ENCODE measurements at places on chromosomes 3 and 15.

DNA sequence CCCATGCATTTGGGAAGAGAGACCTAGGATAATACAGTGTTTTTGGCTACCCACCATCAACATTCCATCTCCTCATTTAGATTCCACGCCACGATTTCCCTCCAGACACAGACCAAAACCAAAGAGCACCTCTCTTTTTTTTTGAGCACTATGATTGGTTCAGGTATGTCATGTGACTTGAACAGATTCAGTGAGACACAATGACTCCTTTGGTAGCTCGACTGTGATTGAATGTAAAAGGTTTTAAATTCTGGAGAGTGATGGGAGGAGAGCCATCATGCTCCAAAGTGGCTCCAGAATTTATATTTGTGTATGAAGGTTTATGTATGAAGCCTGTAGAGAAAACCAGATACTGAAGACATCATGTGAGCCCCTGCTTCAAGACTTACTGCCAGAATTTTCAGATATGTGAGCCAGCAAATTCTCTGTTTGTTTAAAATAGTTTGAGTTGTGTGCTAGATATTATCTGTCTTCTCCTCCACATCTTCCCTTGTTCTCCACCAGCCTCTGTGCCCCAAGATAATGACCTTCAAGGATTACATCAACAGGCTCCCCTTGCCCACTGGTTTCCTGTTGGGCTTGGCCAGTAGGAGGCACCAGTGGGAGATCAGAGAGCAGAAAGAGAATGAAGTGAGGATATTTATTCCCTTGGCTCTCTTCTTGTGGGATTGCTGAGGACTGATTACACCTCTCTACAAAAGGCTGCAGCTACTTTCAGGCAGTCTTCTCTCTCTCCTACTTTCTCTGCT is 12.5 kb downstream of the MYD88 start:
- DNase-seq = no peak

DNA sequence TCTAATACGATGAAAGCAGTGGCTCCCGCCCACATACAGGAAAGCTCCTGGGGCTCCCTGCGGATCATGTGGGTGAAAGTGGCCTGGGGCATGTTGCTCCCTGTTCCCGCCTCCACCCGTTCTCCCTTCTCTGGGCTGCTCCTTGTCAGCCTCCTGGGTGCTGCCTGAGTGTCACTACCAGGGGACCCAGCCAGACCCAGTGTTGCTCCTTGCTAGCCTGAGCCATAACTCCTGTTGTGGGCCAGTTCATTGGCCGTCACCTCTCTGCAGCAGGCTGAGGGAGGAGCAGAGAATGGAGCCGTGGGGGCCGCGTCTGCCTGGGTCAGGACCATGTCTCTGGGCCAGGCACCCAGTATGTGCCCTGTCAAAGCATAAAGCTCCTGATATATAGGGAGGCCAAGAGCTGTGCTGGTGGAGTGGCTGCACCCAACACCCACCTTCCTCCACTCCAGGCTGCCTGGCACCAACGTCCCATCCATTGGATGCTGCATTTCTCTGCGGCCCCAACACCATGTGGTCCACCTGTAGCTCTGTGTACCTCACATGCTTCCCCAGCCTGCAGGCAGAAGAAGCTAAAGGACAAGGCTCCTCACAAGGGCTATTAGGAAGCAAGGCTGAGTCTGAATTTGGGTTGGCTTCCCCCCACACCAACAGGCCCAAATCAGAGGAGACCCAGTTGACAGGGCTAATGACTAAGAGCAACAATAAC is 40.5 kb downstream of the KLF13 start:
- no peak for DNase-seq

DNA sequence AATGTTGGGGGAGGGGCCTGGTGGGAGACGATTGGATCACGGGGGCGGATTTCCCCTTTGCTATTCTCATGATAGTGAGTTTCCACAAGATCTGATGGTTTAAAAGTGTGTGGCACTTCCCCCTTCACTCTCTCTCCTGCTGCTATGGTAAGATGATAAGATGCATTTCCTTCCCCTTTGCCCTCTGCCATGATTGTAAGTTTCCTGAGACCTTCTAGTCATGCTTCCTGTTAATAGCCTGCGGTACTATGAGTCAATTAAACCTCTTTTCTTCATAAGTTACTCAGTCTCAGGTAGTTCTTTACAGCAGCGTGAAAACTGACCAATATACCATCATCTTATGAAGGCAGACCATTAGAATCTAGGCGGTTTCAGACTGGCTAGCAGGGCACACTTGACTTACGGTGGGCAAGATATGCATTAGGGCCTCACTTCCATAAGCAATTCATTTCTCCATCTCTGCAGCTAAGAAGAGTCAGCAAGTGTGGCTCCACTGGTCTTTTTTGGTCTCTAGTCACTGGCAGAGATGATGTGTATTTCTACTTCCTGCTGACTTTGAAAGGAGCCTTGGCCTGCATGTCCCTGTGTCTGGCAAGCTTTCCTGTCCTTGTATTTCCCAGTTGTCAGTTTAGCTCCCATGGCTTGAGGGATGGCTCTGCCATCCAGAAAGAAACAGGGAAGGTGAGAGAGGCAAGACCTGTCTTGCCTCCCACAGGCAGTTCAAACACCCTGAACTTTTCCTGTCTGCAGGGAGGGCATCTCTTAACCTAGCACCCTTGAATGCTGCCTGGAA is 109.0 kb upstream of the ADAMTS9 start:
- DNase-seq = no peak

GRCh38 chr3:173930251-173930650 is 532.7 kb downstream of the NLGN1 start:
- DNase-seq = no peak

DNA sequence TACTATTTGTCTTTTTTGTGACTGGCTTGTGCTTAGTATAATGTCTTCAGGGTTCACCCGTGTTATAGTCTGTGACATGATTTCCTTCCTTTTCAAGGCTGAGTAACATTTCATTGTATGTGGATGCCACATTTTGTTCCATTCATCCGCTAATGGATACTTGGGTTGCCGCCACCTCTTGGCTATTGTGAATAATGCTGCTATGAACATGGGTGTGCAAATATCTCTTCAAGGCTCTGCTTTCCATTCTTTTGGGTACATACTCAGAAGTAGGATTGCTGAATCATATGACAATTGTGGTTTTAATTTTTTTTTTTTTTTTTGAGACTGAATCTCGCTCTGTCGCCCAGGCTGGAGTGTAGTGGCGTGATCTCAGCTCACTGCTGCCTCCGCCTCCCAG is 15.4 kb downstream of the CRTC3 start:
- DNase-seq = no peak

GRCh38 chr3:195101001-195101583 is 169.9 kb downstream of the XXYLT1 start:
- no peak for DNase-seq

DNA sequence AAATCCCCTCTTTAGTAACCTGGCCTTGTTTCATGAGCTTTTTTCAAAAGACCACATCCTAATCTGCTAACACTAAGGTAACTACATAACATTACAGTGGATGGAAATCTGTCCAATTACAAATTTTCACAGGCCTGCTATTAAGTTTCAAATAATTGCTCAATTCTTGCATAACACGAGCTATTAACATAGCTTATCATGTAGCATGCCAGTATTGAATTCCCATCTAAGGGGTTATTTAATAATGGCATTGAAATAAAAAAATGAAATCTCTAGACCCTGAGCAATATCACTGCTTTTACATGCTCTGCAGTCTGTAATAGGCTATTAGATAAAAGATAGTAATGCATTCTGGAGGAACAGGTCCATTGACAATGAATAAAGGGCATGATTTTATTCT is 748.3 kb upstream of the NECTIN3 start:
- no peak for DNase-seq

DNA sequence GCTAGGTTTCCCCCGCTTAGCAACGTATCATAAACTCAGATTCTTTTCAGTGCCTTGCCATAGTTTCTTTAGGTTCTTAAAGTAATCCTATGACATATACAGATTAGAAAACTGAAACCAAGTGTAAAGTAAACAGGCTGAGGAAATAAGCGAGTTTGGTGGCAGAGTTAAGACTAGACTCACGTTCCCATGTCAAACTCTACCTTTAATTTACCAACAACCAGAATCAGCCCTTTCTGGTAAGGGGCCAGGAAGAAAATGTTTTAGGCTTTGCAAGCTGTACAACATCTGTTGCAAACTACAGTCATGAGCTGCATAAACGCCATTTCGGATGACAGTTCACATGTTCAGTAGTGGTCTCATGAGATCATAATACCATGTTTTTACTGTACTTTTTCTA is 128.0 kb upstream of the PRICKLE2 start:
- peak; percentile 74 for DNase-seq

DNA sequence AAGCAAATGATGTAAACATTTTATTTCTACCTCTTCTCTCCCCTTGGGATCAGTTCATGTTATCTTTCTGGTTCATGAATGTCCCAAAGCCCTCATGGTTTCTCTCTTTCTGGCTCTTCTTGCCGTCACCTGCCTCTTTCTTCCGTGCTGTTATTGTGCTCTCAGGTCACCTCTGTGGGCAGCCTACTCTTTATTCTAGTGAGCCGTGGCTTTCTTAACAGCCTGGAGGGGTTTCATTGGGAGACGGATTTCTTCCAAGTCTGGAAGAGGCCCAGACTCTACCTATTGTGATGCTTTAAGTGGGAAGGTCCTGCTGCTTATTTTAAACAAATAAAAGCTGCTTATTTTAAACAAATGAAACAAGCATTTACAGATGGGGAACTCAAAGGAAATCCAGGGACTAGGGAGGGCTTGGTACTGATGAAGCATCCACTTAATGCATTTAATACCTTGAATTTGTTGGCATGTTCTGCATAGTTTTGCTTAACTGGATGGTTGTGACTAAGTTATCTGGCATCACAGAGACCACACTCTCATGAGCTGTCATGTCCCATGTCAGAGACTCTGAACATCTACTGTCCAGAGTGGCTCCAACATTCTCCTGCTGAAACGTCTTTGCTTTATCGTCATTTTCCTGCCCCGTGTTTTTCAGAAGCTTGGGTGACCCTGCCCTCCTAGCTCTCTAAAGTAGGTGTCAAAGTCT is 443.3 kb downstream of the GABRG3 start:
- no peak for DNase-seq
